ENCODE measurements at places on chromosomes 1 and 21. TPM values are rescaled to one million over a fixed set of nuclear protein-coding genes. Genes with fewer than 3 reads are reported as not detected.
A peak's percentile ranks its signal among the peaks of the same experiment; 100 is the strongest.

Gene CYP4Z1
- total RNA-seq, result not detected

Gene RXFP4
- 0.26 TPM for total RNA-seq

DNA sequence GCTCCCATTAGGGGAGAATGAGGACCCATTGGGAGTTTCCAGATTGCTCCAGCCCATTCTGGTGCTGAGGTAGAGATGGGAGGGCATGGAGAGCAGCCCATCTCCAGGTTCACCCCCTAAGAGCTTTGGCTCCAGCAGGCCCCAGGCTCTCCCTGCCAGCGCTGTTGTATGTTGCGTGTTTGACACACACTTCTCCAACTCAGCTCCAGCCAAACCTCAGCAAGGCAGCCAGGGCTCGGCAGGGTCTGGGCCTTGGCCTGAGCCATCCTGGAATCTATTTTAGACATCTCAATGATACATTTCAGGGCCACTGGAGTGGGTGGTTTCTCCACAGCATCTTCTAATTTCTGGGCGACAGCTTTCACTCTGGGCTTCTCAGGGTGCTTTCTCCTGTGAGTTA is 117.0 kb downstream of the NAV1 start:
- DNase-seq, result no peak

- no peak for DNase-seq
Measured at GRCh38 chr1:217977943-217978342, 307.1 kb upstream of the RRP15 start.

GRCh38 chr1:198970916-198971315 is 332.1 kb downstream of the PTPRC start:
- DNase-seq, result no peak

GRCh38 chr1:32195972-32196823 is 4.2 kb upstream of the CCDC28B start:
- no peak for DNase-seq

GRCh38 chr1:17148950-17149608 is 29.8 kb upstream of the PADI2 start:
- DNase-seq, result no peak

GRCh38 chr1:205214756-205215155 is 3.3 kb upstream of the DSTYK start:
- no peak for DNase-seq

DNA sequence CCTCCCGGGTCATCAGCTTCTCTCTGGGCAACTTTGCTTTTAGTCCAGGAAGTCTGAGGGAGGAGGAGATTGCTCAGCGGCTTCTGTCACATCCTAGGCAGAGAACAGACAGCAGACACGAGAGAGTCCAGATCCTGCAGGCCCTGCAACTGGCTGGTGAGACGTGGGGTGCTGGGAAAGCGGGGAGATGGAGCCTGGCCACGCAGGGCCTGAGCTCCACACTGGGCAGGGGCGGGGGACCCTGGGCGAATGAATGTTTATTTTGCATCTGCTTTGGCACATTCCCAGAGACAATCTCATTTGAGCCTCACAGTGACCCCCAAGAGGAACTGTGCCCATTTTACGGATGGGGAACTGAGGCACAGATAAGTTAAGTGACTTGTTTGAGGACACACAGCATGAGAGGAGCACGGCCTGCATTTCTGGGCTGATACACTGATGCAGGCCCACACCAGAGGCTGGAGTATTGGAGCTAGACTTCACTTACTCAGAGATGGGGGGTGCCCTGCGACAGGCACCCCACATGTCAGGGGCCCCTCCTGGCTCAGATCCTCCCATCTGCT is 9.6 kb downstream of the C1orf167 start:
- DNase-seq, result no peak

DNA sequence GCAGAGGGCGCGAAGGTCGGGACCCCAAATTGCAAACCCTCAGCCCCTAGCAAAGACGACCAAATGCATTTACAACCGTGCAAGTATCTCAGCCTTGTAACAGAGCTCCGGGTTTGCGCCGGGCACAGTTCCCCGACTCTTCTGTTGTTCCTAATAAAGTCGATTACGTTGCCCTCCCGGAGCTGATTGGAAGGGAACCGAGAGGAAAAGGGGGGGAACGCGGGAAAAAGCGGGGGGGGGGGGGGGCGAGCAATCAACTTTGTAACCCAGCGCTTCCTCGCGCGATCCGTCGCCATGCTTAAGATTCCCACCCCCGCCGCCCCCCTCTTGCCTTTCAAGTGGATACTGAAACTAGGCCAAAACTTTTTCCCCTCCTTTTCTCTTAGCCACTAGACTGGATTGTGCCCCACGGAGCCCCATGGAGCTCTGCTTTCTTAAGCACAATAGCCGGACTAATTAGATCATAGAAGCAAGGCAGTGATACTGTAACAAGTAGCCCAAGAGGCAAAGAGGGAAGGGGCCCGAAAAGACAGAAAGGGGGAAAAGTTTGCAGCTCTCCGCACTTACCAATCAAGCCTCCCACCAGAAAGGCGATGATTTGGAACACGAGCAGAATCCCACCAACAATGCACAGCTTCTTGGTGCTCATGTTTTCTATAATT is 565 bp downstream of the WLS start:
- DNase-seq, result no peak

- DNase-seq, result no peak
Measured at GRCh38 chr1:160558660-160559380, 20.5 kb downstream of the CD84 start.

- DNase-seq, result no peak
Measured at GRCh38 chr1:31605908-31606427, 11.5 kb upstream of the HCRTR1 start.

DNA sequence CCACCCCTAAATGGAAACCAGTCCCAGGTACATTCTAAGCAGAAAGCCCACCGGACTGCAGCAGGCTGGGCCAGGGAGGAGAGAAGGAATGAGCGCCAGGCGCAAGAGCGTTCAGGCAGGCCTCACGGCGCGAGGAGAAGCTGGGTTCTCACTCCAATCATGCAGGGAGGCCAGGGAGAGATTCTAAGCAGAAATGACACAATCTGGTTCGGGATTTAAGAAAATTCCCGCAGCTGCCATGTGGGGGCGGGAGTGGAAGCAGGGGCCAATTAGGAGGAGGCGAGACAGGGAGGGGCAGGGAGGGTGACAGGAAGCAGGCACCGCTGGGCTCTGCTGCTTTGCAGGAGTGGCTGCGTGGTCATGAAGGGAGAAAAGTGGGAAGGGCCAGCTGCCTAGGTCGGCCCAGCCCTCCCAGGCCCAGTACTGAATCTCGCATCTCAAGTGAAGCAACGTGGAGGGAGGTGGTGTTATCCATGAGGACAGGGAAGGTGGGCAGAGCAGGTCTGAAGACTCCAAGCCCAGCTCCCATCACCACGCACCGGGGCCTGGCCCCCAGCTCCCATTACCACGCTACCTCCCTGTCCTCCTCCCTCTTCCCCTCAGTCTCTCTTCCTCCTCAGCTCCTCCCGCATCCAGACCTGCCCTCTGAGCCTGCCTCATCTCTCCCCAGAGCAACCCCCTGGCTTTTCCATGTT is 11.8 kb downstream of the NPHP4 start:
- no peak for DNase-seq

GRCh38 chr1:72283307-72284083 is 1.2 kb upstream of the NEGR1 start:
- DNase-seq, result peak; percentile 37

DNA sequence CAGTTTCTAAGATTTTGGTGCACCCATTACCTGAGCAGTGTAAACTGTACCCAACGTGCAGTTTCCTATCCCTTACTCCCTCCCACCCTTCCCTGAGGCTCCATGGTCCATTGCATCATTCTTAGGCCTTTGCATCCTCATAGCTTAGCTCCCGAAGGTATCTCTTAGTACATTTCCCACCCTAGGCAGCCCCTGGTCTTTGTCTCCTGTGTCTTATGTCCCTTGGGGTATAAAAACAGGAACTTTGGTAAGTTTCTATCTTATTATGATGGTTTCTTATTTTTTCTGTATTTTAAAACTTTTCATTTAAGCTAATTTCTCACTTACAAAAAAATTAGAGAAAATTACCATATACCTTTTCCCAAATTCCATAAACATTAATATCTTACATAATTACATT is 78.1 kb downstream of the URB2 start:
- no peak for DNase-seq
